Hair follicle dermal papilla cell (primary cell): ENCODE measurements at places on chromosomes 13 and 19. TPM values are rescaled to one million over a fixed set of nuclear protein-coding genes. Genes with fewer than 3 reads are reported as not detected.

The KLK7 gene
- 0.32 and 0.49 TPM in 2 replicates for total RNA-seq

The FFAR2 gene
- total RNA-seq = not detected in 2 replicates

The CLDN10 gene
- total RNA-seq = not detected in 2 replicates

The DLL3 gene
- total RNA-seq = not detected in 2 replicates

The NEK5 gene
- total RNA-seq = under 0.01 and 0.12 TPM in 2 replicates

The SMIM44 gene
- total RNA-seq = not detected in 2 replicates

The GPR18 gene
- not detected in 2 replicates for total RNA-seq

The NUP58 gene
- 36.3 and 59.4 TPM in 2 replicates for total RNA-seq

The RFPL4A gene
- not detected in 2 replicates for total RNA-seq

The GGACT gene
- total RNA-seq = 10.6 and 11.4 TPM in 2 replicates

The NLRP4 gene
- not detected in 2 replicates for total RNA-seq

The POLRMT gene
- 20.8 and 27.9 TPM in 2 replicates for total RNA-seq

The CRX gene
- not detected in 2 replicates for total RNA-seq

The ZNF85 gene
- total RNA-seq = 5.8 and 7.3 TPM in 2 replicates

The NKPD1 gene
- not detected in 2 replicates for total RNA-seq

The CD22 gene
- not detected in 2 replicates for total RNA-seq

The CEBPA gene
- 0.97 and 1.6 TPM in 2 replicates for total RNA-seq

The SKA3 gene
- 15.3 and 18.2 TPM in 2 replicates for total RNA-seq

The OR7C2 gene
- total RNA-seq = not detected in 2 replicates

The TUBB4A gene
- not detected in 2 replicates for total RNA-seq

The ICAM5 gene
- total RNA-seq = 1.5 TPM in 1 of 2 replicates, not detected in the other

The IGFL3 gene
- total RNA-seq = 0.49 and 1.2 TPM in 2 replicates

The RFPL4AL1 gene
- total RNA-seq = not detected in 2 replicates

The LGI4 gene
- 1.2 and 1.3 TPM in 2 replicates for total RNA-seq

The FAM216B gene
- not detected in 2 replicates for total RNA-seq

The WDR88 gene
- total RNA-seq = not detected in 2 replicates

The CBY2 gene
- total RNA-seq = not detected in 2 replicates

The DNM2 gene
- 125 and 150 TPM in 2 replicates for total RNA-seq

The IGFL1 gene
- not detected in 2 replicates for total RNA-seq

The EBI3 gene
- not detected in 2 replicates for total RNA-seq

The KLC3 gene
- total RNA-seq = 0.32 TPM in 1 of 2 replicates, not detected in the other

The SPACA7 gene
- not detected in 2 replicates for total RNA-seq

The DNAAF3 gene
- total RNA-seq = 0.24 TPM in 1 of 2 replicates, not detected in the other

The PINLYP gene
- 3.0 and 3.6 TPM in 2 replicates for total RNA-seq

The SULT2A1 gene
- total RNA-seq = not detected in 2 replicates

The FCER2 gene
- total RNA-seq = not detected in 2 replicates

The KLHL1 gene
- total RNA-seq = not detected in 2 replicates

The CGB2 gene
- not detected in 2 replicates for total RNA-seq

The ATP4A gene
- not detected in 2 replicates for total RNA-seq

The MYO1F gene
- 0.85 and 2.8 TPM in 2 replicates for total RNA-seq

The STK11 gene
- total RNA-seq = 90.2 and 94.1 TPM in 2 replicates

The DPF1 gene
- total RNA-seq = 0.61 and 2.3 TPM in 2 replicates

The FREM2 gene
- 0.16 TPM in 1 of 2 replicates, not detected in the other for total RNA-seq
